ENCODE measurements at places on chromosomes 16 and 17.

DNA sequence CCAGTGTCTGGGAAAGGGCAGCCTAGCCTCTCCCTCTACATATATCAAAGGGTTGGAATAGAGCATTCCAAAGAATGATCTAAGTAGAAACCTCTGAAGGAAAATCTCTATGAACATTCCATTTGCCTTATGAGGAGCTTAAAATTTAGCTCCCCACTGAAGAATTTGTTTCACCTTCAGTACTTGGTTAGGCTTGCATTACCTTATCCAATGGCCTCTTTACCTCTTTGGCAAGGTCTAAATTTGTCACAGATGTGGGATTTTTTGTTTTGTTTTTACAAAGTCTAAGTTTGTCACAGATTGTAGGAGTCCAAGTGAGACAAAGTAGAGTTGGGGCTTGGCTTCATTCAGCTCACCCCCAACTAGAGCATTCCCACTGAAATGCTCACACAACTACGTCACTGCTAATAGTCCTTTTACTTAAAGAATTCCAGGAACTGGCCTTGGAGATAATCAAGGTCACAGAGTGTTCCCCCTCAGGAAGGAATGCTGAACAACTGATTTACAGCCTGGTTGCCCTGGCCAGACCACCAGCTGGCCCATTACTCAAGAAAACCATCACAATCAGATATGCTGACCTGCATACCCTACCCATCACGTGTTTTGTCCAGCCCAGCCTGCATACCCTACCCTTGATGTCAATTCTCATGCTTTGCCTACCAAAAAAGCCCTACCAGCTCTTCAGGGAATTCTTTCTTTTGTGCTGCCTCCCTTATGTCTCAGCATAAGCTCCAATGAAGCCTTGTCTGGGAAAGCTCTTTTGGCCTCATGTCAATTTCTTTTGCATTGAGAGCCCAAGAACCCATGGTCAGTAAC, 26.5 kb upstream of the PPM1D start:
- peak; percentile 94 for DNase-seq

DNA sequence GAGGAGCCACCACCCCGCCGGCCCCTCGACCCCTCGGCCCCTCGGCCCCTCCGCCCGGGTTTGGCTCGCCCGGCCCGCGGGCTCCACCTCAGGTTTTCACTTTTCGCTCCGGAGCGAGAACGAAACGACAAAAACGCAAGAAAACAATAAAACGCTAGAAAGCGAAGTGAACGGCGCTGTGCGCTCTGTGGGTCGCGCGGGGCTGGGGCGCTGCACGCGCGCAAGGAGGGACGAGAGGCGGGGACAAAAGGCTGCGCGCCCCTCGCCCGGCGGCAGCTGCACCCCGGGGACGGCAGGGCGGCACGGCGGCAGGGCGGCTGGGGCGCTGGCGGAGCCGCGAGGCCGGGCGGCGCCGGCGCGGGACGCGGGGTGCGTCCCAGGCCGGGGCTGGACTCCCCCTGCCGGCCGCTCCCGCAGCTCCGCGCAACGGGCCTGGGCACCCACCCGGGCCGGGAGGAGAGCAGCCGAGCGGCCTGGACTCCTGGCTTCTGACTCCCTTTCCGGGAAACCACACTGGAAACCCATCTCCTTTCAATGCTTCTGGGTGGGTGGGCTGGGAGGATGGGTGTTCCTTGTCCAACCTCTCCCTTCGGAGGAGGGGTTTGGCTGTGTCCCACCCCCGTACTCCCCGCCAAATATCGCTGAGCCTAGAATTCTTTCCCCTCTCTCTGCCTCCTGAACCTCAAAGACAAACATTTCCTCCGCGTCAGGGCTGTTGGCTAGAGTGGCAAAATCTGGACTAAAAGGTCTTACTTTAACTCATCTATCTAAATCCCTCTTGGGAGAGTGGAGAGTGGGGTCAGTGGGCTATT, 9.9 kb downstream of the TBX2 start:
- DNase-seq, result peak; percentile 58

DNA sequence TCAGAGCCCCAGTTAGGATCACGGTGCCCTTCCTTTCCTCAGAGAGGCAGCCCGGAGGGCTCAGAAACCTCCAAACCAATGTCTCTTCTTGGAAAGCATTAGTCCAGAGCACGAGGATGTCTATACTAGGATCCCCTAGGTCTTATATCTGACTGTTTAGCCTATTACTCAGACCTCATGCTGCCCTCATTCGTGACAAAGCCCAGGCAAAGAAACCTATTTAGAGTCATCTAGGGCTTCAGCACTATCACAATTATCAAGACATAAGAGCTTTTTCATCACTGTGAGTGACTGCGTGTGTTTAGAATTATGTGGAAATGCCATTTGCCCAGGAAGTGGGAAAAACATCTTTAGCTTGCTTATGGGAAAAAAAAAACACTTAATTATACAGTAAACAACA, 159.8 kb upstream of the NOL11 start:
- no peak for DNase-seq

DNA sequence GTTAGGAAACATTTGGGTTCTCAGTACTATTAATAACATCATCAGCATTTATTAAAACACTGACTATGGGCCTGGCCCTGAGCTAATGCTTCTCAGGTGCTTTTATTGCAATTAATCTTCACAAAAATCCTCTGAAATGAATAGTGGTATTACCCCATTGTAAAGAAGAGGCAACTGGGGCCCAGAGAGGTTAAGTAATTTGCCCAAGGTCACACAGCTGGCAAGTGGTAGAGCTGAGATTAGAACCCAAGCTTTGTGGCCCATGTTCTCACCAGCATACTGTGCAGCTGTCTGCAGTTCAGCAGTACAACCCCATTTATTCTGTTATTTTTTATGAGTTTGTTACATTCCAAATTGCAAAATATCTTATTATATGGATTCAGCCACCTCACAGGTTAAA, 82.3 kb downstream of the TBC1D16 start:
- DNase-seq, result no peak

DNA sequence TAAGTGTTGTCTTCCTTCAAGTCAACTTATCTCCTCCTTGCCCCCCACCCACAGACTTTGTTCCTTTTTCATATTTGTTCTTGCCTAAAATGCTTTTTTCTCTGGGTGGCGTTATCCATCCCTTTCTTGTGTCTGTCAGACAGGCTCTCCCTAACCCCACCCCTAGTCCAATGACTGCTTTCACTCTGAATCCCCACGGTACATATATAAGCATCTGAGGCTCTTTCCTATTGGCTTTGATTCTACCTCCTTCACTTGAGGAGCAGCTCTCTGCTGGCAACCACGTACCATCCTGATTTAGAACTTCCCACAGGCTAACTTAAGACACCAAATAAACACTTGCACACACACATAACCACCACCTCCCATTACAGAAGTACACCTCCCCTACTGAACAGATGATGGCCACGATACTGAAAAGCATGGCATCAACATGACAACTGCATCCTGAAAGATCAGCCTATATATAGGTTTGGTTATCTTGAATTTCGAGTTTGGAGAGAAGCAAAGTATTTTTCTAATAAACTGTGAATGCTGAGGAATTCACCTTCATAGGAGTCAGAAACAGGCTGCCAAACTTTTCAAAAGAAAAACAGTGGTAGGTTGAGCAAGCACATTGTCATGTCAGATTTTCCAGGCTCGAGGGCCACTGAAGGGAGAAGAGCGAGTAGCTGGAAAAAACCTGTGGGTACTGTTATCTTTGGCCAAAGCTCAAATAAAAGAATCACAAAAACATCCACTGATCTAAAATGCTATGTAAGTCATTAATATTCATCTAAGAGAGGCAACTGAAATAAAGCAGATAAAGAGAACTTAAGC, 24.3 kb downstream of the STAT3 start:
- DNase-seq, result peak; percentile 29
